ENCODE measurements at places on chromosomes 11 and 22.

DNA sequence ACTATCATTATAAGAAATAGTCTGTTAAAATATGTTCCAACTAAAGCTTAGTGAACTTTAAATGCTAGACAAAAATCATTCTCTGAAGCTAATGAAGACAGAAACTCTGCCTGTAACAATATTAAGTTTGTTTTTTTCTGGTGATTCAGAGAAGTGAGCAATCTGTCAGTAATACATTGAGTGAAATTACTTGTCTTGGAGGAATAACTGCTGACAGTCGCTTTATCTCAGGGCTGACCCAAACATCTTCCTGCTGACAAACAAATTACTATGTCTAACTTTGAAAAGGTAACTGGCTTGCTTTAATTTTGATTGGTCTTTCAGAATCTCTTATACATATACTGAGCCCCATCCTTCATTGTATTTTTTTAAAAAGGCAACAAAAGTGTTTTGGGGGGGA is 264.5 kb downstream of the SOX6 start:
- no peak for DNase-seq

GRCh38 chr11:47828284-47828683 is 19.9 kb downstream of the NUP160 start:
- DNase-seq: no peak

DNA sequence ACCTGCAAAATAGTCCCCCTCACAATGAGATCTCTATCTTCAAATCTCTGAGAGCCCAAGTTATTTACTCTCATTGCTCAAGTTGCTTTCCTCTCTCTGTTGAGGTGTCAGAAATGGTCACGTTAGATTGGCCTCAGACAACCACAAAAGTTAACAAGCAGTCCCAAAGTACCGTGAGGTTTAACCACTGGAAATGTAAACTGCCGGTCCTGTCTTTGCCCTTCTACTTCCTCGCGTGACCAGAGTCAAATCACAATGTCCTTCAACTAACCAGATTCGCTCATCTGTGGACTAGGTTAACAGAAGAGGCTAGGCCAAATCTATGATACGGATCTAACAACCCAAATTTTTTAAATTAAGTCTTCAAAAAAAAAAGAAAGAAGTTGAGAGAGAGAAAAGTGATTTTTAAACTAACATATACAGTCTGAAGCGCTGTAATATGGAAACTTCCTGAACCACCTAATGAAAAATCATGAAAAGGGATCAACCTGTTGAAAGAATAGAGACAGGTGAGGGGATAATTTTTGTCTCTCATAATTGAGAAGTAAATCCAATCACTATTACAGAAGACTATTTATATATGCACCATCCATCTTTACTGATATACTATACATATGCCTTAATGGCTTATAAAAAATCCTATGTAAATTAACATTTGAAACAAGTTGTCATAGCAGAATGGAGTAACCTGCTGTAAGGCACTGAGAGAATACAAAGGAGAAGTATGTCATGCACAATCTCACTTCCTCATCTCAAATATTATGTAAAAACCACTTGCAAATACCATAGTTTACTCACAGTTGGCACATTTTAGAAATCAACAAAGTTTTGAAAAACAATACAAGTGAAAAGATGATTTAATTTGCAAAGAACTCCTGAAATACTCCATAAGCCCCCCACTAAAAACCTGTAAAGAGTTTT is 3.3 kb upstream of the JAML start:
- no peak for DNase-seq

DNA sequence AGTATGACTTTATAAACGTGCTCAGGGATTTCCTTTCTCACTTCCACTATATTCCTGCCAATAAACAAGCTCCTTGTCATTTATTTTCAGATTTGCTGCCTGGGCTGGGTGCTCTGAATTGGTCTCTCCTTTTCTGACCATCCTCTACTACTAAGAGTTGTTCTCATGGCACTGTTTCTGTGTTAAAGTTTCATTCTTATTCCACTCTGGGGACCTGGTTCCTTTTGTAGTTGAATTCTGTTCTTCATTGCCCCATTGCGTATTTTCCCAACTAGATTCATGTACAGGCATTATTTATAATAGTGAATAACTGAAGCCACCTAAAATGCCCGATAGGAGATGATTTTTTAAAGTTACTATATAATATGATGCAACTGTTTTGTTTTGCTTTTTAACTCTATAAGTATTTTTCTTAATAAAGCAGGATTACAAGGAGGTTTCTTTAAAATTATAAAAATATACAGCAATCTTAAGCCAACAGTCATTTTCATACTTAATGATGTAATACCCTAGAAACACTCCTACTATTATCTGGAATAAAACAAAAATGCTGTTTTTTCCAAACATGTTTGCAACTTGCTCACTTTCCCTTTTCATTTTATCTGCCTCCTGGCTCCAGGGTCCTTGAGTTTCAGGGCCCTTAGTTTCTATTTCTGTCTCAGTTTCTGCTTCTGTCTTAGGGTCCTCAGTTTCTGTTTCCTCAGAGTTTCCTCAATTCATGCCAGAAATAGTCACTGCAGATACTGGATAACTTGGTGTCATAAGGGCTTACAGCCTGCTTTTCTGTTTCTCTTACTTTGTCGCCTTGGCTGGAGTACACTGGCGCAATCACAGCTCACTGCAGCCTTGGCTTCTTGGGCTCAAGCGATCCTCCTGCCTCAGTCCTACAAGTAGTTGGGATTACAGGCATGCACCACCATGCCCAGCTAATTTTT is 9.8 kb upstream of the FUT4 start:
- no peak for DNase-seq

GRCh38 chr22:39938509-39939111 is 21.6 kb upstream of the TMA7B start:
- no peak for DNase-seq

DNA sequence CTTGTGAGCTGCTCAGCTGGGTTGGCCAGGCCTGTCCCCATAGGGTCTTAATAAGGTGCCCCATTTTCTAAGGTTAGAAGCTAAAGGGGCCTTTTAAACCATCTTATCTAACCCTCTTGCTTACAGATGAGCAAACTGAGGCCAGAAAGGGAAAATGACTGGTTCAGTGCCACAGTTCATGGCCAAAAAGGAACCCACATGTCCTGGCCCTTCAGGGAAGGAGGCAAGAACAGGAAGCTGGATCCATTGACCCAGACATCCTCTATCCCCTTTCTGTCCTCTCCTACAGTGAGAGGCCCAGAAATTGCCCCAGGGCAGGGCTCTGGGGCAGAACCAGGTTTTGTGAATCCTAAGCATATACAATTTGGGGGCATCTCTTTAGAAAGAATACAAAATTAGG is 10.0 kb downstream of the PRG3 start:
- no peak for DNase-seq

- no peak for DNase-seq
These were observed 402.5 kb downstream of the TMEM135 start for GRCh38 chr11:87440076-87440770.

GRCh38 chr11:111081021-111081511 is 164.5 kb upstream of the POU2AF2 start:
- DNase-seq: no peak

GRCh38 chr11:62786318-62787004 is 741 bp upstream of the TMEM179B start:
- DNase-seq: no peak

- no peak for DNase-seq
These were observed 104.5 kb upstream of the LMO1 start for GRCh38 chr11:8368194-8368593.

GRCh38 chr22:46652847-46653331 is 32.7 kb downstream of the GRAMD4 start:
- DNase-seq: no peak

DNA sequence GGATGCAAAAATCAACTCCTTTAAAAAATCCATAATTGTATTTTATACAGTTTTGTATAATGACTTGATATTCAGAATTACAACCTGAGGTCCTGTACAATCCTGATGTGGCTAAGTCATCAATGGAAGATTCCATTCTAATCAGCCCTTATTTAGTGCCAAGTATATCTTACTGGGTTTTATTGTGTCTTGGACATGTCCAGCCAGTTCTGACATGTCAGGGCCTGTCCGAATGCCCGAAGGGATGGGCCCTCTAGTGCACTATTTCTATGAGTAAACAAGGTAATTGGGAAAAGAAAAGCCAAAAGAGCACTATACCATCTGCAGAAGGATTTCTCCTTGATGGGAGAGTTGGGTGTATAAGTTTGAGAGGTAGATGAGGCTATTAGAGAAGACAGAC is 412.9 kb downstream of the METTL15 start:
- DNase-seq: no peak

- DNase-seq: no peak
These were observed 1.6 kb upstream of the PAX6 start for GRCh38 chr11:31812383-31813381.

- DNase-seq: no peak
These were observed 50.4 kb upstream of the ARHGAP20 start for GRCh38 chr11:110762590-110762989.

DNA sequence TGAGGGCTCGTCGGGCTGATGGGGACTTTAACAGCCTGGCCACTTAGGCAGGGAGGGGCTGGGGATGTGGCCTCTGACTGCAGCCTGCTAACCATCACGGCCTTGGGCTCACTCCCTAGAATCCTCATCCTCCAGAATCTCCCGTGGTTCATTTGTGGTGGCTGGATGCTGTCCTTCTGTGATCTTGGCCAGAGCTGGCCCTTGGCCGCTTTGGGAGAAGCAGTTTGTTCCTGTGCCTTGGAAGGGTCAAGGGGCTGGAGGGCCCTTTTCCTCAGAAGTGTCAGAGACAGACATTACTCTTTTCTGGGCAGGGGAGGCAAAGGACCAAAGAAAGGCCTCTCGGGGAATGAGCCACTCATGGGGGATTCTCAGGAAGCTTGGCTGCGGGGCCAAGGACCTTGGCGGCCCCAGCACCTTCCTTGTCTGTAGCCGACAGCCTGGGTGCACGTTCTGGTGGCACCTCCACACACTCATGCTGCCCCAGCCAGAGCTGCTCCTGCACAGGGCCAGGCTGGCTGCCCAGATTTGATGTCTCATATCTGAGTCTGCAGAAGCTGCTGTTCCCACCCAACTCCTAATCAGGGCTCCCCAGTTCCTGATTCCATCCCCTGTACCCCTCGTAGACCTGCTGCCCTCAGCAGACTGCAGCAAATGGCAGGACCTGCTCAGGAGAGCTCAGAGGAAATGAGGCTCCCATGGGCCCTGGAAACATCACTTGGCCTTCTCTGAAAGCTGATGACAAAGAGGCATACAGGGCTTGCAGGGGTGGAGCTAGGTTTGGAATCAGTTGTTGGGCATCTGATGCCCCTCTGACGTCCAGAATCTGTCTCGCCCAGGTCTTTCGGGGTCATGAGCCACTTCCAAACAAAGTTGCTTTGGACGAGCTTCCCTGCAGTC is 107.7 kb downstream of the CTTN start:
- no peak for DNase-seq

GRCh38 chr22:39661842-39662685 is 91.5 kb downstream of the CACNA1I start:
- DNase-seq: no peak
